ENCODE measurements at places on chromosomes 4 and X.
A peak's percentile ranks its signal among the peaks of the same experiment; 100 is the strongest.

GRCh38 chr4:121448231-121448630 is 67.4 kb upstream of the QRFPR start:
- DNase-seq: no peak

- DNase-seq: no peak
Measured at GRCh38 chr4:37742149-37742548, 56.0 kb upstream of the RELL1 start.

DNA sequence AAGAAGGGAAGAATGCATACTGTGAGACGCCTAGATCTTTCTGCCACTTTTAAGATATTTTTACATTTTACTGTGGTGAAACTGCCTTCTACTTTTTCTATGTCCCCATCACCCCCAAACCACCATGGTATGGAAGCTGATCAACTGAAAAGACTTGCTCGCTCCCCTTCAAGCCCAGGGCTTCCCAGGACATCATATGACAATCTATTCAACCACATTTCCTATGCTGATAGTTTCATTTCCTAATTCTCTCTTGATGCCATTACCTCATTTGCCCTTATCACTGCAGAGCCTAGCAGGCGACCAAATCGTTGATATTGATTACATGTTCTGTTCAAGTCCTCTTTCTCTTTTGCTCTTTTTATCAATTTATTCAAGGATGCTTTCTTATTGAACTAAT is 40.1 kb upstream of the KLHL34 start:
- DNase-seq: peak; percentile 57

- DNase-seq: peak; percentile 88
Measured at GRCh38 chrX:46791927-46792809, 33.2 kb upstream of the SLC9A7 start.

DNA sequence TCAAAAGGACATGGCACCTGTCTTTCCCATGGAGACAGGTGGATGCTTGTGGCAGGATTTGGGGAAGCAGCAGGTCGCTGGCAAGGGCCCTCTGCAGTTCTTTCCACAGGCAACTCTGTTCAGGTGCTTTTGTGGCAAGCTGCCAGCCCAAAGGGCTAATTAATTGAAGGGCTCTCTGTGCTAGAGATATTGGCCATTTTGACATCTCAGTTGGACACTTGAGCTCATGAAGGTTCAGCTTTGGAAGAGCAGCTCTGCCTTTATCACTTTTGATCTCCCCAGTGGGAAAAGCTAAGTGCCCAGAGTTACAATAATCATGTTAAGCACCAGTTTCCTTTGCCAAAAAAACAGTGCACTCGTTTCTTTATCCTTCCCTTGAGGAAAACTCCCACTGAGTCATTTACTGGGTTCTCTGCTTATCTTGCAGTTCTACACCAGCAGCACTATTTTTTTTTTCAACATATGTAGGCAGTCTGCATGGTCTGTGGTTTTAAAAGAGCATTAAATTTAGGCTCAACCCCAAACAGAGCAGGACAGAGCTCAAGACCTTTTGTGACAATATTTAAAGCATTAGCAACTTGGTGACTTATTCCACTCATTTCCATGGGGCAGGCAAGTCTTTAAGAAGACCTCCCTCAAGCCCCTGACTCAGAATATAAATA is 336.4 kb upstream of the RASGEF1B start:
- DNase-seq: peak; percentile 51

DNA sequence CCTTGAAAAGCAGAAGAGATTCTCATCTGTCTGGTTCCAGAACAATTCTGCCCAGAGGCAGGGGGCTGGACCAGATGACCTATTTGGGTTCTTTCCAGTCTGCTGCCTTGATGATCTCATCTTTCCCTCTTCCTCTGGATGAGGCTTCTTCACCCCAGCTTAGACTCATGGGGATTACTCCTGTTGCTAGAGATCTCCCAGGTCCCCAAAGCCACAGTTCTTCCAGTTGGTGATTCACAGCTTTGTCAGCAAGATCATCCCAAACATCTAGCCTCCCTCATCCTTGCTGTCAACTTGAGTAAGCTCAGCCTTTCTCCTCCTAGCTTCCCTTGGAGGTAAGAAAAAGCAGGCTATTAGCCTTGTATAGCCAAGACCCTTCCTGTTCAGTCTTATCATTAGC is 64.2 kb upstream of the PJA1 start:
- peak; percentile 29 for DNase-seq

DNA sequence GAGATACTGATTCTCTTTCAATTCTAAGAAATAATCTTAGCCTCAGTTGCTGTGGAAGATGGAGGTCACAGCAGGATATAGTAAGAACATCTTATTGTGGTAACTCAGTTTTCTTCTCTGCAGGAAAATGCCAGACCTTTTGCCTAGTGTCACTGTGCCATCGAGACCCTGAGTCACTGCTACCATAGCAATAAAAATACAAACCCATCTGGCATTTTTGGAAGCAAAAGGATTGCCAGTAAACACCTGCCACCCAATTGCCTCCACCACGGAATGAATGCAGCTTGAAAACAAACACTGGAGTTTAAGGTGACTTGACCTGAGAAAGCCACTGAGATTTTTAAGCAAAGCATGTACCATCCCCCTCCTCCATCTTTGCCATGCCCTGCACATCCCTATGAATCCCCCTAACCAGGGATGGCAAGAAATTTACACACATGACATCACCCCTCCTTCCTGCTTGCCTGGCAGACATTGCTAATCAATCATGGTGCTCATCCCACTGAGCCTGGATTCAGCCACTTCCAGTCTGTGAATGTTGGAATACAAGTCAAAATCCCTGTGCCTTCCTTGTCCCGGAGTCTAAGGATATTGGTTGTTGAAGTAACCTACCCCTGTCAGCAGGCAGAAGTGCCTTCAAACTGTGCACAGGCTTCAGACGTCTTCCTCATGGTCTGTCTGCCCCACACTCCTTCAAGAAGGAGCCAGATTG is 59.6 kb upstream of the MAMLD1 start:
- DNase-seq: no peak

DNA sequence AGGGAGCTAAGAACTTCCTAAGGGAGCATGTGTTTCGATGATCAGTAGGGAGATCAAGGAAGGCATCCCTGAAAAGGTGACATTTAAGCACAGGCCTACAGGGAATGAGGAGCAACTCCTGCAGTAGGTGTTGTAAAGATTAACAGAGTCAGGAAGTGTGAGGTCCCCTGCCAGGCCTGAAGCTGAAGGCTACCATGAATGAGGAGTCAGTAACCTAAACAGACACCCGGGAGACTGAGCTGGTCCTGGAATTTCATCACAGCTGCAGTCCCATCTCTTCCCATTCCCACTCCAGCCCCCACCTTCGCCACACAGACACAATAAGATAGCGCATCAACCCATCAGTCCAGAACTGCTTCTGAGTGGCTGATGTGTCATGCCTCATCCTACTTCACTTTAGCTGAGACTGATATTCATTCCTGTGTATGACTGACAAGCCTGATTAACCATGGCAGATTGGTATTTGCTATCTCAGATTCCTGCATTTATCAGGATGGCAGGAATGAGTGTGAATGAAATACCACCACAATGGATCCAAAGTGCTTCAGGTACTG is 27.0 kb upstream of the EFNB1 start:
- DNase-seq: no peak

GRCh38 chr4:109873791-109874514 is 26.0 kb downstream of the LRIT3 start:
- DNase-seq: no peak

Data from suppressor macrophage treated with lipopolysaccharide for 1 hour (primary cell).